ENCODE measurements at places on chromosomes 5 and 9.

GRCh38 chr9:65449423-65449822 lies 164.4 kb upstream of the FOXD4L5 start:
- DNase-seq: no peak

GRCh38 chr9:2642068-2642467 lies 20.5 kb downstream of the VLDLR start:
- DNase-seq: no peak

GRCh38 chr5:62030326-62030725 lies 275.7 kb upstream of the KIF2A start:
- no peak for DNase-seq

DNA sequence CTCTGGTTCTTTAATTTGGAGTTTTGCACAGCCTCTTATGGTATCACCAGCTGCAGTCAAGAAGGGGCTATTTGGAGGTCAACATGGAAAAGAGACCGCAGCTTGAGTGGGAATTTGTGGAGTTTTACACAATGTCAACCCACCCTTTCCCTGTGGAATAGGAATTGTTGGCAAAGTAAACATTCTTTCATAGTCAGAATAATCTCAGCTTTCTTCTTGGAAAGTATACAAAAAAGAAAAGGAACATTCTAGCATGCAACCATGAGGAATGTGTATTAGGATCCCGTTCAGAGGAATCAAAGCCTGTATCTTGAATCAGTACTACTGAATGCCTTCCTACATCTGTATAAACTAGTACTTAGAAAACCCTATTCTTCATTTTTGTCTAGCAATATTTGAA lies 107.6 kb downstream of the LURAP1L start:
- DNase-seq: no peak

GRCh38 chr5:112974901-112975300 lies 1.7 kb upstream of the DCP2 start:
- no peak for DNase-seq

DNA sequence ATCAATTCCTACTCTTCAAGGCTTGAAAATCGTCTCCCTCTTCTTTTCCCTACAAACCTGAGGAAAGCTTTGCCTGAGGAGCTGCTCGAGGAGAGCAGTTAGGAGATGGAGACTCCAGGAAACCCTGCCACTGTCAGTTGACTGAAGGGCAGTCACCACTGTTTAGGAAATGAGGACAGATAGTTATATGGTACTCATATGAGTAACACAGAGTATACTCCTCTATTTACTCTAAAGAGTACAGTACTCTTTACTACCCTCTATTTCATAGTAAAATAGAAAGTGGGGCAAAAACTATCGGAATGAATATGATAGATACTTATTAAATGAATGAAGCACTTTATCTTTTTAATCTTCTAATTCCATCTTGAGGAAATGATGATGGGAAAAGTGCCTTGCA lies 115.8 kb downstream of the MAPKAP1 start:
- DNase-seq: no peak

DNA sequence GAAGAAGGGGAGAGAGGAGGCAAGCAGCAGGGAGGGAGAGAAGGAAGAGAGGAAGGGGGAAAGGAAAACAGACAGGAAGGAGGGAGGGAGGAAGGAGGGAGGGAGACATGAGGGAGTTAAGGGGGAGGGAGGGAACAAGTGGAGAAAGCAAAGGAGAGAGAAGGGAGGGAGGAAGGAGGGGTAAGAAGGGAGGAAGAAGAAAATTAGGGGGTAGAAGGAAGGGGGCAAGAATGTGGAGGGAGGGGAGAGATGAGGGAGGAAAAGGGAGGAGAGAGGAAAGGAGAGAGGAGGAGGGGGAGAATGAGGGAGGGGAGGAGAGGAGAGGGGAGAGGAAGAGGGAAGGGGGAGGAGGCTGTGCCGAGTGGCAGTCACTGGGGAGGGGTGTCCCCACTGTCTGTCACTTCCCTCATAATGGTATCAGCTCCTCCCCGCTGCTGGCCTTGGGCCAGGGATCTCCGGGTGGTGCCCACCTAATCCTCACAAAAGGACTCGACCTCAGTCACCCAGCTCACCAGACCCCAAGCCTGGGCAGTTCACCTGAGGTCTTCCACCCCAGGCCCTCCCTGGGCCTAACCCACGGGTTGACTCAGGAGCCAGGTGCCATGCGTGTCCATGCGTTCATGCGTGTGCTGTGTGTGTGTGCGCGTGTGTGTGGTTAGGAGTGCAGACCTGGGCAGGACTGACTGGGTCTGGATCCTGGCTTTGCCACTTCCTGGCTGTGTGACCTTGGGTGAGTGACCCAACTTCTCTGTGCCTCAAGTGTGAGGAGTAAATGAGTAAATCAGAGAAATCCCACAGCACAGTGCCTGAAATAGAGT lies 18.1 kb downstream of the C9orf50 start:
- DNase-seq: no peak

GRCh38 chr9:133147412-133148198 lies 16.1 kb downstream of the GBGT1 start:
- DNase-seq: peak; percentile 77

GRCh38 chr5:8908055-8908683 lies 637.7 kb downstream of the SEMA5A start:
- peak; percentile 55 for DNase-seq

DNA sequence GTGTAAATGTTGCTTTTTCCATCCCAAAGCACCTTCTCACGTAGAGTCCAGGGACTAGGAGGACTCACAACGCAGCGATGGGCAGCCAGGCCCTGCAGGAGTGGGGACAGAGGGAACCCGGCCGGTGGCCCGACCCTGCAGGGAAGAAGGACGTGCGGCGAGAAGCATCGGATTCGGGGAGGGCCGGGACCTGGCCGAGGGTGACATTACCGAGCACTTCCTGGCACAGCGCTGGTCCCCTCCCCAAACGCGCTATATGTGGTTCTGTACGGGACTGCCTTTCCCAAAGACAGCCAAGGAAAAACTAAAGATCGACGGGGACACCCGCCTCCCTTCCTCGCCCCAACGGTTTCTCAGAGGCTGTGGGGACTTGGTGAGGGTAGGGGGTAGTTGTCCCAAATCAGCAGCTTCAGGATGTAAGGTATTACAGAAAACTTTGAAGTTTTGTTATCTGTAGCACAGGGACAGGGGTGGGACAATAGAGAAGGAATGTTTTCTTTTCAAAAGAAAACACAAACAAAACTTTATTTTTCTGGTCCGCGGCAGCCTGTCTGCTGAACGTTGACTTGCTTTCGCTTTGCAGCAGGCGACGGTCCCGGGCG lies 887 bp upstream of the MAP3K1 start:
- peak; percentile 70 for DNase-seq

- no peak for DNase-seq
These were observed 39.7 kb downstream of the ZDHHC21 start for GRCh38 chr9:14653511-14653910.

- DNase-seq: no peak
These were observed 53.2 kb downstream of the USP20 start for GRCh38 chr9:129888293-129889121.

GRCh38 chr9:12416716-12417115 lies 276.5 kb upstream of the TYRP1 start:
- DNase-seq: no peak

- DNase-seq: no peak
These were observed 183.7 kb downstream of the SAXO1 start for GRCh38 chr9:18849270-18849669.

DNA sequence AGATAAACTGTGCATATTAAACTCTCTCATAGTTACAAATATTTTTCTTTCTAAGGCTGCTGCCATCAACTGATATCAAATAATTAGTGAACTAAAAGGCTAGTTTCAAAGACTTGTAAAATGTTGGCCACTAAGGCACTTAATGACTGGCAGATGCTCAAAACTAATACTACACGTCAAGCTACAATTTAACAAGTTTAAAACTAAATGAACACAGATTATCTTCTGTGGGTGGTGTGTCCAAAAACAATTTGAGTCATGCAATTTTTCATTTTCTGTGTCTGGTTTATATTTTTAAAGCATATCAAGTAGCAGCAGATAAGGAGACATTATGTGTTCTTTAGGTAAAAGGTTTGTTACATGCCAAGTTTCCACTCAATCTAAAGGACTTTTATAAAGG lies 665.1 kb downstream of the EFNA5 start:
- no peak for DNase-seq

DNA sequence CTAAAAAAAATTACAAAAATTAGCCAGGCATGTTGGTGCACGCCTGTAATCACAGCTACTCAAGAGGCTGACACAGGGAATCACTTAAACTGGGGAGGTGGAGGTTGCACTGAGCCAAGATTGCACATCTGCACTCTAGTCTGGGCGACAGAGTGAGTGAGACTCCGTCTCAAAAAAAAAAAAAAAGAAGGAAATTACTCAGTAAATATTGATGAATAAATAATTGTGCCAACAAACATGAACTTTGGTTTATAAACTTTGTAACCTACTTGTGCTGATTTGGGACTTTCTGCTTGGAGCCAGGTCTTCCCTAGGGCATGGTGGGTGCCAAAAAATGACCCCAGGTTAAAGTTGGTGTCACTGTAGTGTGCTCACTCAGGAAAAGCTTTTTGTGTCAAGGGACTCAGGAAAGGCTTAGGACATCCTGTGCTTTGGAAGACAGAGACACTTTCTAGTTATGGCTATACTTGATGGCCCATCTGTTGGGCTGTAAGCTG lies 19.0 kb downstream of the ABLIM3 start:
- no peak for DNase-seq

- no peak for DNase-seq
These were observed 399.4 kb downstream of the CTNND2 start for GRCh38 chr5:11504886-11505193.

GRCh38 chr9:109918339-109919163 lies 138.6 kb downstream of the PALM2AKAP2 start:
- DNase-seq: no peak

GRCh38 chr5:148290271-148291195 lies 21.7 kb upstream of the SPINK7 start:
- DNase-seq: no peak

DNA sequence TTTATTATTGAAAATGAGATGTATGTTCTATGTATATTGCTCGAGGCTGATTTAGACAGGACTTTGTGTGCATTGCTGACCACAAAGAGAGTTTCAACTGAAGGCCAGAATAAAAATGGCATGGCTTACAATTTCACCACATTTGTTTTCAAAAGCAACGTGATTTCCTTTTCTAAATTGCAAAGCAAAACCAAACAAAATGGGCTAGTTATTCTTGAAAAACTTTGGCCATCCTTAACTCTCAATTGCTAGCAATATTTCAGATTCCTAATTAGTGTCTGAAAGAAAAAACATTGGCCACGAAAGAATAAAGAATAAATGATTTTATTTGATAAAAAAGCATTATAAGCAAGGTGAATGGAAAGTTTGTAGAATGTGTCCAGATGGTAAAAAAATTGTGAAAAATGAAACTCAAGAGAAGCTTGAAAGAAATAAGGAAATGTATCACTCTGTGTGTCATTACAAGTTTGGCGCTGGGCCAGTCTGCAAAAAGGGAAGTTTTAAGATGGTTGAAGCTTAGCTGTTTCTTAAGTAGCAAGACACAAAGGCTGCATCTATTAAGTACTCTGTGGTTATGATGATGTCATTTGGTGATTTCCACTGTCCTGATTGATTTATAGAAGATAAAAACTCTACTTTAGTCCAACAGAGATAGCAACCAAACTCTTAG lies 89.2 kb upstream of the PRLR start:
- DNase-seq: peak; percentile 35

DNA sequence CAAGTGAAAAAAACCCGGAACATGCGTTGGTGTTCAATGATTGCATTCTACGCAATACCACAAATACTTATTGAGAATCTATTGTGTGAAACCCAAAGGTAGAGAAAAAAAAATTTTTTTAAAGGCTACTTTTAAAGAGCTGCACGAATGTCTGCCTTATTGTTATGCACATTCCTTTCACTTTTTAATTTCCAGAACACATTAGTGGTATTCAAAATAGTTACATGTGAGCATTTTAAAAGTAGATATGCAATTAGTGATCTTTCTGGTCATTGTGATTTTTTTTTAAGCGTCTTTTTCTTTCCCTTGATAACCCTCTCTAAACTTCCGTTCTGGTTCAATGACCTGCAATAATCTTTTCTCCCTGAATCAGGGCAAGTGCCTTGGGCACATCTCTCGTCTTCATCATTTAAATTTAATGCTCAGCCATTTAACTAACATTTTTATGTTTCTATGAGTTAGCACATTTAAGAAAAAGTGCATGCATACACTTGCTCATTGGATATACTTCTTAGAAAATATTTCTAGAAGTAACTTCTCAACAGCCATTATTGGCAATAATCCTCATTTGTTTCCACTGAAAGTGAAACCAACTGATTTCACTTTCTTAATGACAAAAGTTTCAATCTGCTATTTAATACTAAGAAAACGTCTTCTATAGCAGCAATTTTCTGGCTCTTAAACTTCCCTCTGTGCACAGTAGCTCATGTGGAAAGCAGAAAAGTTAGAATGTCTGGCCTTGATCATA lies 80.3 kb downstream of the CDH6 start:
- no peak for DNase-seq

DNA sequence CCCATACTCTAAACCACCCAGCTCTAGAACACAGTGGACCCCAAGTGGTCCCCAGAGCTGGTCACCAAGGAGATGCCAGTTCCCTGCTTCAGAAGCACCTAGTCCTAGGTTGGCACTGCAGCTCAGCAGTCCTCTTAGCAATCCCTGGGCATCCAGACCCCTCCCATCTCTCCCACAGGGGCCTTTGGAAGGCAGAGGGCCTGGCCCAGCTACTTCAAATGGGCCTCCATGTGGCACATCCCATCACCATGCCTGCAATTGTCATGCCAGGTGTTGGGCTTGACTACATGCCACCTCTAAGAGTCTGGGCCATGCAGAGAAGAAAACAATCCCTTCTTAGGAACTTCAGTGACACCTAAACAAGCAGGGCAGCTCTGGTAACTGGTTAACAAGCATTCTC lies 14.1 kb downstream of the MACROH2A1 start:
- DNase-seq: no peak

DNA sequence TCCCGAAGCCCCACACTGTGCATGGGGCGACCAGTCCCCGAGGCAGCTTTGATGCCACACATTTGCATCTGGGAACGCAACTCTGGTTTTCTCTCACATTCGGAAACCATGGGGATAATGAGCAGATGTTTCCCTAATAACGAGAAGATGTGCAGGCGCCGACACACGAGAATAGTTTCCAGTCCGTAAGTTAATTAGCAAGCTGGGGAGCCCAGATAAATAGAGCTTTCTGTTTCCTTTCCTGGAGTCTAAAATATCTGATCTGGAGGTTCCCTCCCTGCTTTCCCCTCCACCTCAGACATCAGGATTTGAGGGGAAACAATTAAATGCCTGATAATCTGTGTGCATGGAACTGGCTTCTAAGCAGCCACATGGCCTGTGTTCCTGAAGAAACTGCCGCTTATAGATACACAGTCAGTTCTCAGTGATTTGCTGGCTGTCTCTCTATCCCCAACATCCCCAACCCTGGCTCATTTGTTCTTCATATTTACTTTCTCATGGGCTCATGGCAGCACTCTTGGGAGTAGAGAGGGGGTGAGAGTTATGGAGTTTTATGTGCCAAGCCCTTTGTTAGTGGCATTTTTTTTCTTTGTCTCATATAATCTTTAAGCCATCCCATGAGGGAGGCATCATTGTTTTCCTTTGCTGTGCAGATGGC lies 62.8 kb downstream of the PDZD2 start:
- no peak for DNase-seq

DNA sequence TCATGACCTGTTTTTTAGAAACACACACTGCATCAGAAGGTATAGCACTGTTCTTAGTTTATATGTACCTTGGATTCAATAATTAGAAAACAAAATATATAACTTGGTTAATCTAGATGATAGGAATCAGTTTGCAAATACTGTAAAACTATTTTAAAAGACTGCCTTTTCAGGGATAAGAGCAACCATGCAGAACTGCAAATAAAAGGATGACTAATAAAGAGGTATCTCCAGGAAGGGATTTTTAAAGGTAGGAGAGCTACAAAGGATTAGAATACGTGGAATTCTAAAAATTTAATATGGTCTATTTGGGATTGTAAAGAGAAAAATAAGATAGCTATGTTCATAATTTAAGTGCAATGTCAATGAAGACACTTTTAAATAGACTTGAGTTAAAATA lies 9.4 kb downstream of the GABRA1 start:
- peak; percentile 27 for DNase-seq
